ENCODE measurements at places on chromosomes 6 and 20. TPM values are rescaled to one million over a fixed set of nuclear protein-coding genes. Genes with fewer than 3 reads are reported as not detected.

DNA sequence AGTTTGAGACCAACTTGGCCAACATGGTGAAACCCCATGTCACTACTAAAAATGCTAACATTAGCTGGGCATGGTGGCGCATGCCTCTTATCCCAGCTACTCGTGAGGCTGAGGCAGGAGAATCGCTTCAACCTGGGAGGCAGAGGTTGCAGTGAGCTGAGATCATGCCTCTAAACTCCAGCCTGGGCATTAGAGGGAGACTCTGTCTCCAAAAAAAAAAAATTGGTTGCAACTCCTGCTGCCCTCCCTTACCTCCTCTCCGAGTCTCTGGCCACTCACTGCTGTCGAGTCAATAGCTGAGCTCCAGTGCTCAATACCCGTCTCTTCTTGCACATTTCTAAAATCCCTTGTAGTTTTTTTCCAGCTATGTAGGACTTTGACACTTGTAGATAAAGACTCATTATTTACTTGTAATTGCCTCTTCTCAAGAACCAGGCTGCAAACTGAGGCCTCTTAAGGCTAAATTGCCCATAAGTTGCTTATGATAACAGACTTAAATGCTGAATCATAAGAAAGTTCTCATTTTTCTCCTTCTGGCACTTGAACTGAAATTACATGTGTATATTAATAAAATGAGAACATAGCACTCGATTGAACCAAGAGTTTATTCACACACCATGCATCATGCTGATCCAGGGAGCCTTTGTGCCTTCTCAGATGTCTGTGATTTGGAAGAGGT lies 13.8 kb downstream of the HECA start:
- DNase-seq, result no peak
- no peaks in the 10 kb centered on the region for H3K27me3 ChIP-seq
- H3K27ac ChIP-seq, result peak overlapping the region; percentile 73
- peak overlapping the region; percentile 77 for H3K4me3 ChIP-seq
- H3K36me3 ChIP-seq, result no peaks in the 10 kb centered on the region

DNA sequence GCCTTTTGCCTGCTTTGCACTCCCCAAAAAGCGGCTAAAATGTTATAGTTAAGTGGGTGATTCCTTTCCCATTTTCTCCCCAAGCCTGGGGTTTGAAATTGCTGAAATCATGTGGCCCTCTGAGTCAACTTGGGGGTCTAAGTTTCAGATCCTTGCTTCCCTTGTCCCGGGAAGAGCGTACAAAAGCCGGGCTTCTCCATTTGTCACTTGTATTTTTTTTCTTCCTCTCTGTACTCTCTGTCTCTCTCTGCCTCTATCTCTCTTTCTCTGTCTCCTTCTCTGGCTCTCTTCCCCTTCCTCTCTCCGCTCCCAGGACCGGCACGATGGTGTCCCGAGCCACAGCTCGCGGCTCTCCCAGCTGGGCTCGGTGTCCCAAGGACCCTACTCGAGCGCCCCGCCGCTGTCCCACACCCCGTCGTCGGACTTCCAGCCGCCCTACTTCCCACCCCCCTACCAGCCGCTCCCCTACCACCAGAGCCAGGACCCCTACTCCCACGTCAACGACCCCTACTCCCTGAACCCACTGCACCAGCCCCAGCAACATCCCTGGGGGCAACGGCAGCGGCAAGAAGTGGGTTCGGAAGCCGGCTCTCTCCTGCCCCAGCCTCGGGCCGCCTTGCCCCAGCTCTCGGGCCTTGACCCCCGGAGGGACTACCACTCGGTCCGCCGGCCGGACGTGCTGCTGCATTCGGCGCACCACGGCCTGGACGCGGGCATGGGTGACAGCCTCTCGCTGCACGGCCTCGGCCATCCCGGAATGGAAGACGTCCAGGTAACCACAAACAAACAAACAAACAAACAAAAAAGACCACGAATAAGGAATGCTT lies 4.6 kb downstream of the TFAP2B start:
- H3K4me3 ChIP-seq, result no peak overlapping the region
- H3K4me1 ChIP-seq, result peaks cover 13% of the 10 kb centered on the region
- H3K27me3 ChIP-seq, result peaks cover 84% of the 10 kb centered on the region
- H3K36me3 ChIP-seq, result peaks cover 27% of the 10 kb centered on the region
- H3K27ac ChIP-seq, result no peak overlapping the region
- no peak for DNase-seq

GRCh38 chr6:42354702-42355101 lies 97.0 kb downstream of the TRERF1 start:
- no peak overlapping the region for H3K27ac ChIP-seq
- no peaks in the 10 kb centered on the region for H3K27me3 ChIP-seq
- no peak overlapping the region for H3K4me3 ChIP-seq
- peaks cover 17% of the 10 kb centered on the region for H3K4me1 ChIP-seq

DNA sequence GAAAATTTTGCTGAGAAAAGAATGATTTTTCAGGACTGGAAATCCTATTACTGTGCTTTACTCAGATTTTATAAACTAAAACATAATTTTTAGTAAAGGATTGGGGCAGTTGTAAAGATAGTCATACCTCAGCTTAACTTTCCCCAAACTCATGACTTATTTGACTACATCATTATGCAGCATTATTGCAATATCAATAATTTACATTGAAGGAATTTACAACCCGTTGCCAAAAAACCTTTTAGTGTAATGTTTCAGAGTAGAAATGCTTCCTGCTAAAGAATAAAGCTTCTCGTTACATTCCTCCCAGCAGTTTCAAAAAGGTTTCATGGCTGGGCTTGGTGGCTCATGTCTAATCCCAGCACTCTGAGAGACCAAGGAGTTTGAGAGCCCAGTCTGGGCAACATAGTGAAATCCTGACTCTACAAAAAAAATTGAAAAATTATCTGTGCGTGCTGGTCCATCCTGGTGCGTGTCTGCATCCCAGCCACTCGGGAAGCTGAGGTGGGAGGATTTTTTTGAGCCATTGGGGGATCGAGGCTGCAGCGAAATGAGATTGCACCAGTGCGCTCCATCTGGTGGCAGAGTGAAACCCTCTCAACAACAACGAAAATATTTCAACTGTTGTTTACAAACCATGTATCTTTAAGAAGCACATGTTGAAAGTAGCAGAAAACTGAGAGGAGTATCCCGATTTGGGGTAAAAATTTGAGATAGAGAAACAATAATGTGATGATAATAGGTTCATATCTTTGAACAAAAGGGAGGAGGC lies 4.4 kb downstream of the AMD1 start:
- H3K27me3 ChIP-seq, result no peaks in the 10 kb centered on the region
- H3K36me3 ChIP-seq, result no peaks in the 10 kb centered on the region
- peaks cover 80% of the 10 kb centered on the region for H3K4me1 ChIP-seq
- H3K4me3 ChIP-seq, result peak overlapping the region; percentile 64

GRCh38 chr6:17334265-17334664 lies 53.1 kb downstream of the RBM24 start:
- no peaks in the 10 kb centered on the region for H3K4me1 ChIP-seq
- no peak for DNase-seq
- no peak overlapping the region for H3K27ac ChIP-seq
- no peak overlapping the region for H3K4me3 ChIP-seq
- H3K27me3 ChIP-seq, result no peaks in the 10 kb centered on the region
- no peaks in the 10 kb centered on the region for H3K36me3 ChIP-seq

DNA sequence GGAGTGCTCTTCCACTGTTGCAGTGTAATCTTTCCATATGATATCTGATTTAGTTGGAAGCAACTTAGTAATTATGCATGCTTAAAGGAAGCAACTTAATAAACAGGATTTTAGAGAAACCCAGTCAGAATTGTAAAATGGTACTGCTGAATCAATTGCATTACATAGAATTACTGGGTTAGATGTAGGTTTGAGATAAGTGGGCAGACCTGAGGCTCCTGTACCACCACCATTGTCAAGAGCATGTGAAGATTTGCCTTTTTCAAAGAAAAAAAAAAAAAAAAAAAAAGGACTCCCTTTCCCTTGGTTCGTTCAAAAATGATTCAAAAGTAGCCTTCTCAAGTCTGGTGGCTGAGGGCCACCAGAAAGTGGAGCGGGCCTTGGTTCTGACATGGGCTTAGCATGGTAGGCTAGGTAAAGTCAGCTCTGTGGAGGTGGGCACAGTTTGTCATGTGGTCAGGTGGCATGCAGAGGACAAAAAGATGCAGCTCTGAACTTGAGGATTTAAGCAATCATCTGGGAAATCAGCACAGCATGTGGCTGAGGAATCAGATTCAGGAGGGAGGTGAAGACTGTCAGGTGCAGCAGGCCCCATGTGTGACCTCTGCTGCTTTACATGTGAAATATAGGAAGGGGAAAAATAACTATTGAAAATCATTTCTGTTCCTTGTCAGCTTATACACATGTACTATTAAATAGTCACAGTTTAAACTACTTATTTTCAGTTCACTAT lies 32.4 kb downstream of the ARID1B start:
- H3K36me3 ChIP-seq, result no peaks in the 10 kb centered on the region
- H3K27me3 ChIP-seq, result no peaks in the 10 kb centered on the region
- no peak overlapping the region for H3K4me3 ChIP-seq
- peaks cover 85% of the 10 kb centered on the region for H3K4me1 ChIP-seq
- no peak for DNase-seq

DNA sequence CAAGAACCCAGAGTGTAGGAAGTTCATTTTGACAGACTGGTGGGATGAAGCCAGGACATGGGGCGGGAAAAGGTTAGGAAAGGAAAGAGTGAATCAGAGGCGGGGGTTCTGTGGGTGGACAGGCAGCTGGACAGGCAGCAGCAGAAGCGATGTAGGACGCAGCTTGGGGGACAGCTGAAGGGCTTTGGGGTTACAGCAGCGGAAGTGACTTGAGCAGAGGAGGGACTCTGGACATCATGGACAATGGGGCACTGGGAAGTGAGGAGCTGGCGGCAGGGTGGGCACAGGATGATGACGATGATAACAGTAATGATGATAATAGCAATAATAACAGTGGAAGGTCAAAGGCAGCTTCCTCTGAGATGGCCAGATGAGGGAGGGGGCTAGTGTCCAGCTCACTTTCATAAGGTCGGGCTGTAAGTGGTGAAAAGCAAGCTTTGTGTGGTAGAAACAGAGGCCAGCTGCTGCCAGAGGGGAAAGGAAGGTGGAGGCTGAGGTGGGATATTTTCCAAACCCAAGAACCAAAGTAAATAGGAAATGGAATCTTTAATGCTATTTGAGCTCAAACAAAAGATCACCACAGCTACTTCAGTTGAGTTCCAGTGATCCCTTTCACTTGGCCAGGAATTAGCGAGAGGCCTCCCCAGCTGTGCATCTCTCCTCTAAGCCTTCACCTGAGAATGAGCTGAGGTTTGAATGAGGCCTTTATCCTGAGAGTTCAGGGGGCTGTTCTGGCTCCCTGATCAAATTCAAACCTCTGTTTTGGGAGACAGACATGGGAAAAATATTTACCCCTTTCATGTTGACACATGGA lies 433.5 kb downstream of the DHX35 start:
- no peaks in the 10 kb centered on the region for H3K36me3 ChIP-seq
- no peak overlapping the region for H3K4me3 ChIP-seq
- no peaks in the 10 kb centered on the region for H3K4me1 ChIP-seq
- H3K27ac ChIP-seq, result no peak overlapping the region
- no peak for DNase-seq
- H3K27me3 ChIP-seq, result peaks cover 14% of the 10 kb centered on the region

DNA sequence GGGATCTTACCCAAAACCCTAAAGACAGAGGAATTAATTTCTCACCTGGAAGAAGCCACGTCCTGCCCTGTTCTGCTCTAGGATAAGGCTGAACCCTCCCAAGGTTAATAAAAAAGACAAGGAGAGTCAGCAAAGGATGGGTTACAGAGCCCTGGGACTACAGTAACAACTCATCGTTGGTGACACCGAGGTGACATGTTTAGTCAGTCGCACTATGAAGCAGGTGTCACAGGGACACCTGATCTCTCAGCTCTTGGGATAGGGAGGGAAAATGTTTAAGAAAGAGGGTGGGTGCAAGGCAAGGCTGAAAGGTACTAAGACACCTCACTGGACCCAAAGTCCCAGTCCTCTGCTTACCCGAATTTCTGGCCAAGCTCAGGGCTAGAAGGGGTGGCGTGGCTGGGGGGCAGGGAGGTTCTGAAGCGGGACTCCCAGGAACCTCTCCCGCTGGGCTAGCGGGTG lies 562 bp downstream of the MOCS1 start:
- peaks cover 12% of the 10 kb centered on the region for H3K4me1 ChIP-seq
- H3K36me3 ChIP-seq, result no peaks in the 10 kb centered on the region
- H3K4me3 ChIP-seq, result peak overlapping the region; percentile 93
- H3K27ac ChIP-seq, result peak overlapping the region; percentile 68
- DNase-seq, result no peak

- no peaks in the 10 kb centered on the region for H3K27me3 ChIP-seq
- no peak for DNase-seq
- H3K4me3 ChIP-seq, result no peak overlapping the region
- no peak overlapping the region for H3K27ac ChIP-seq
- no peaks in the 10 kb centered on the region for H3K4me1 ChIP-seq
- H3K36me3 ChIP-seq, result no peaks in the 10 kb centered on the region
These were observed 346.2 kb upstream of the IMPG1 start for GRCh38 chr6:76418560-76419223.

DNA sequence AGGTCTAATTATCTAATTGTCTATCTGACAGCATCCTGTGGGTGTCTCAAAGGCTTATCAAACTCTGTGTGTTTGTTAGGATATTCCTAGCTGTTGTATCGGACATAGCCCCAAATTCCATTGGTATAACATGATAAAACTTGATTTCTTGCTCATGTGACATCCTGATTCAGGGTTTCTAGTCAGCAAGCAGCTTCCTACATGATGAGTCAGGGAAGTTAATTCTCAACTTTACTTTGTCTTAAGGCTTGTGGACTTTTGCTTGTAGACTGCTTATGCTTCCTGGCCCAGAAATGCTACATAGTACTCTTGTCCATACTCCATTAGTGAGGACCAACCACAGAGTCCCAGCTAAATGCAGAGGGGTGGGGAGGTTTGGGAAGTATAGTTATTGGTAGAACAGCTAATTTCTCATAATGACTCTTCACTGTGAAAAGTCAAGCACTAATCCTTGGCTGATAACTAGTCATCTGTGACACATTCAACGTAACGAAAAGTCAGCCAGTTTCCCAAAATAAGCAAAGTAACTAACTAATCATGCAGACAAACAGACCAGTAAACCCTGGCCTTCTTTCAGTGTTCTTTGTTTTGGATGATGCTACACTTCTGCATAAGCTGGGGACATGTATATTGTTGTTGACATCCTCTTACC lies 25.8 kb downstream of the NKAIN2 start:
- H3K36me3 ChIP-seq, result no peaks in the 10 kb centered on the region
- H3K27ac ChIP-seq, result no peak overlapping the region
- H3K27me3 ChIP-seq, result no peaks in the 10 kb centered on the region
- DNase-seq, result no peak

DNA sequence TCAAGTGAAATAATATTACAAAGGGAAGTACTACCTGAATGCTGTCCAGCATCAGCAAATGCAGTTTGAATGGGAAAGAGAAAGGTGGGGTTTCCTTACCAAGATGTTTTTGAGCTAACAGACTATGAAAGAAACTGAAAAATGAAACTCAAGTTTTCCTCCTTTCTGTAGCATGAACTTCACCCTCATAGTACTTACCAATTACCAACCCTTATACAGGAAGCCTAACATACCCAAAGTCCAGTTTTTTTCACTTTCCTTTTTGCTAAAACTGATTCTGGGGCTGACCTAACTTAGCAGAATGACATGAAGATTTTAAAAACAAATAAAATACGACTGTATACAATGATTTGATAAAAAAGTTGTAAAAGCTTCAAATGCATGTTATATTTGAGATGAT lies 5.2 kb downstream of the ZNFX1 start:
- peaks cover 79% of the 10 kb centered on the region for H3K4me1 ChIP-seq
- H3K36me3 ChIP-seq, result peaks cover 21% of the 10 kb centered on the region
- no peak overlapping the region for H3K4me3 ChIP-seq
- no peak overlapping the region for H3K27ac ChIP-seq

Gene PDYN
- total RNA-seq, result not detected

Gene PXDC1
- total RNA-seq, result 0.16 TPM

Gene HCK
- 0.71 TPM for total RNA-seq

Gene CLPSL2
- not detected for total RNA-seq

Gene NHLRC1
- total RNA-seq, result 2.1 TPM

Gene OR2H1
- not detected for total RNA-seq

All from naive thymus-derived CD8-positive, alpha-beta T cell (primary cell).